ENCODE measurements at places on chromosomes 4 and X.

- no peak for ATAC-seq
Observed at GRCh38 chr4:6422866-6423265, 49.5 kb downstream of the PPP2R2C start.

- ATAC-seq, result no peak
Observed at GRCh38 chr4:101191302-101192098, 155.8 kb downstream of the PPP3CA start.

DNA sequence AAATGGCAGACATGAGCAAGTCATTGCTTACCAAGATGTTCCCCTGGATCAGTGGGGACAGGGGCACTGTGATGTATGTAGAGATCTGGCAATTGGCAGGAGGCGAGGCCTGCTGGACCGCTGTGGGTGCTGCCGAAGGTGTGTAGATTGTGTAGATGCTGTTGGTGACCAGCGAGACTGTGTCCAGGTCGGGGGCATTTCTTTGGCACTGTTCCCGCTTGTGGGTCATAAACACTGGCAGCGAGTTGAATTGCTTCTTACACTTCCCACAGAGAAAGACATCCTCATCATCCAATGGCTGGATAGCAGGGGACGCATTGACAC is 52.7 kb downstream of the CFAP299 start:
- no peak for ATAC-seq

DNA sequence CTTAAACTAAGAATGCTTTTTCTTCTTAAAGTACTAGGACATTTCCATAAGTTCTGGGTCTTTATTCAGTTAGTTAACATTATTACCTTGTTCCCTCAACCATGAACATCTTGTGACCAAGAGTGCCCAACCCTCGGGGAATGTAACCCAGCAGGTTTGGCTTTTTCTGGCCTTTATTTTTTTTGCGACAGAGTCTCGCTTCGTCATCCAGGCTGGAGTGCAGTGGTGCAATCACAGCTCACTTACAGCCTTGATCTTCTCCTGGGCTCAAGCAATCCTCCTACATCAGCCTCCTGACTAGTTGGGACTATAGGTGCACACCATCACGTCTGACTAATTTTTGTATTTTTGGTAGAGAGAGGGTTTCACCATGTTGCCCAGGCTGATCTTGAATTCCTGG is 65.1 kb downstream of the USP11 start:
- no peak for ATAC-seq

- no peak for ATAC-seq
Observed at GRCh38 chrX:110407910-110408545, 49.4 kb downstream of the RTL9 start.

GRCh38 chrX:5708251-5708650 is 520.4 kb downstream of the NLGN4X start:
- ATAC-seq, result no peak

Measured in stimulated activated memory B cell treated with anti-CD40 and anti-IgM and Interleukin-4, amounts not matched to agents 10 μg/mL and 1 μg/mL and 100 μg/mL, for 72 hours (primary cell).